ENCODE measurements at places on chromosomes 2 and 18.

- DNase-seq = no peak
These were observed 997.9 kb upstream of the CELF4 start for GRCh38 chr18:38563396-38563980.

DNA sequence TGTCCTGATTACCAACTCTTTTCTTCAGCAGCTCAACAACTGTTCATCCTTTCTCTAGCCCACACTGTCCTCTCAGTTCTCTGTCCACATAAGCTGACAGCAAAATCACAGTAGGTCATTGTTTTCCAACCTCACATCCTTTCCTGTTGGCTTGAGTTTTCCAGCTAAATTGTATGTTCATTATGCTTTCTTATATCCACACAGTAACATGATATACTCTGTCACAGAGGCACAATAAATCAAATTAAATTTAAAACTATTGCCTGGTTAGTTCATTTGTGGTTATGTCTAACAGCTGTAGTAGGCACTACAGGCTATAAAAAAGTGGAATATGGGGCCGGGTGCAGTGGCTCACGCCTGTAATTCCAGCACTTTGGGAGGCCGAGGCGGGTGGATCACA, 179.9 kb downstream of the ETAA1 start:
- DNase-seq = no peak

- no peak for DNase-seq
These were observed 2.9 kb upstream of the KHK start for GRCh38 chr2:27083410-27084296.

DNA sequence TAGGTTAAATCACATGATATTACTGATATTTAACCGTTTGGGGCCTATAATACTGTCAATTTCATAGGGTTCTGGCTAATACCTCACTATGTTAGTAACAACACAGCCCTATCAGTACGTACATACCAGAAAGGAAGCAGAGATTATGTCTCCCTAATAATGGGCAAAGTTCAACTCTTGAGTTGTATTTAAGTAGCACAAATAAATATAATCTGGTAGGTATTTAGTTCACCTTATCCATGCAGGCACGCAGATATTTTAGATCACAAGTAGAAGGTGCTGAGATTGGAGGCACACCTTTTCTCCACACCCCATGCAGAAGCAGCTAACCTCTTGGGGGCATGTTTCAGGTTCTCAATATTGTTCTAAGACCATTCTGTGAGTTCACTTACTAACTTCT, 118.9 kb downstream of the IRS1 start:
- no peak for DNase-seq
